Esophagus squamous epithelium (tissue), 5 donors: ENCODE measurements at places on chromosomes 12 and 14.

- no peak for DNase-seq
These were observed 167.1 kb downstream of the TTC7B start for GRCh38 chr14:90649083-90649482.

- DNase-seq: no peak
These were observed 379.6 kb downstream of the ETNK1 start for GRCh38 chr12:23004473-23005020.

- no peak for DNase-seq
These were observed 330.0 kb downstream of the SYT1 start for GRCh38 chr12:79194595-79194994.

DNA sequence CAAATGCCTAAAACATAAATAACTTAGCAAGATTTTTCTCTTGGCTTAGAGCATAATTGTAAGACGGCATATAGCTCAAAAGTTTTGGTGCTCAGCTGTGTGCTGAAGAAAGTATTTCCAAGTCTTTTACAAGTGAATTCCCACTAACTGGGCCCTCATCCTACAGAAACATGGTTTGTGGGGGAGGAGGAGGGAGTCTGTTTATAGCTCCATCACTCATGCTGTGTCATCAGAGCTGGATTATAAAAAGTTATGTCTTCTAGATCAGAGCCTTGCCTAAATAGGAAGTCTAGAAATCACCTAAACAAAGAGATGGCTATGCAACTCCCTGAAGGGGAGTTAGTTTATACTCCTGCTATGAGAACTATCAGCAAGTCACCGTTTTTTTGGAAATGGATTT, 65.9 kb upstream of the OTOGL start:
- DNase-seq: no peak

GRCh38 chr12:131836193-131836592, 8.0 kb downstream of the MMP17 start:
- DNase-seq: no peak

GRCh38 chr12:76518699-76519098, 40.9 kb downstream of the OSBPL8 start:
- DNase-seq: no peak

- no peak for DNase-seq
These were observed 4.2 kb upstream of the TNS2 start for GRCh38 chr12:53045696-53046045.

DNA sequence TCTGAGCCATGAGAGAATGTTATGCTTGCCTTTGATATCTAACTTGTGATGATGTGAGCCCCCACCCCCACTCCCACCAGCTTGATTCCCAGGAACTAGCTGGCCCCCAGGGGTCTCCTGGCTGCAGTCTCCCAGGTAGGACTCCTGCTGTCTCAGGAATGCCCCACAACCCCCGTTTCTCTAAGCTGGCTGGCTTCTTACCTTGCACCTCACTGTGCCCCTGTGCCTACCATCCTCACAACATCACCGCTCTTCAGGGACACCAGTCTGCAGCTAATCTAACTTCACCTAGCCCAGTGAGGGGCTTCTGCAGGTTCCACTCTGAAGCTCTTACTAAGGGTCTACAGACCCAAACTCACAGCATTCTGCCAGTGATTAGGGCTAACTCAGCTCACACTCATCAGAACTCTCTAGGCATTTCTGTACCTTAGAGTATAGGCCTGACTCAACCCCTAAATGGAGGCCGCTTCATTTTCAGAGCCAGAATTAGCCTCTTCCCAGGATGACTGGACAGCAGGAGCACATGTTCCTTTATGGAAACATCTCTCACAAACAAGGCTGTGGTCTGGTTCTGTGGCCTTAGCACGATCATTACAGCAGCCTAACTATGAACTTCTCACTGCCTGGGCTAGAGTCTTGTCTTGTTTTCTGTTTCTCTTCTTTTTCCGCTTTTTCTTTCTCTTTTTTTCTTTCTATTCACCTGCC, 72.8 kb upstream of the IFNG-AS1 start:
- no peak for DNase-seq

DNA sequence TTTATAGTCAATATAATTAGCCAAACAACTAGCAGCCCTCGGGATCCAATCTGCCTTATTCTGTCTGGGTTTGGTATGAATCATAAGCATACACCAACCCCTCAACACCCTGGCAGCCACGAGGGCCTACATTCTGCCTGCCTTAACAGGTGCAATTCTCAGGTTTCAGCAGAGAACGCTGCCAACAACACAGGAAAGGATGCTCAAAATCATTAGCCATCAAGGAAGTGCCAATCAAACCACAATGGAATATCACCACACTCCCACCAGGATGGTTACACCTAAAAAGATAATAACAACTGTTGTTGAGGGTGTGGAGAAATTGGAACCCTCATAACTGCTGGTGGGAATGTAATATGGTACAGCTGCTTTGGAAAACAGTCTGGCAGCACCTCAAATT, 122.8 kb downstream of the TTC7B start:
- no peak for DNase-seq
